RPMI7951 (cell line): ENCODE measurements at places on chromosomes 1 and 21. TPM values are rescaled to one million over a fixed set of nuclear protein-coding genes. Genes with fewer than 3 reads are reported as not detected.

HPCAL4 gene
- total RNA-seq: 0.10 and 0.12 TPM in 2 replicates

DNA sequence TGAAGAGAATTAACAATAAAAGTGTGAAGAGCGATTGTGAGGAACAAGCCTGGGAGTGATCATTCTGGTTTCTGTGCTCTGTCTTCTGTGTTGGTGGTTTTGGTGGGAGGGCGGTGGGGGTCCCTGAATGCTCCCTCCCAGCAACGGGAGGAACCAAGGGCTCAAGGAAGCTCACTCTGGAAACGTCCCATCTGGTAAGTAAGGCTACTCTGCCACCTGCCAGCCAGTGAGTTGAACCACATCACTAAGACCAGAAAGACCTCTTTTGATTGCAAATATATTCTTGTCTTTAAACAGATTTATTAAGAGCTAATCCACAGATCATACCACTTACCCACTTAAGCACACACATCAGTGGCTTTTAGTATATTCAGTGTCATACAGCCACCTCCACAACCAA is 125.0 kb downstream of the PRDM2 start:
- DNase-seq: no peak

SHISAL2A gene
- total RNA-seq: not detected in 2 replicates

- peak; percentile 54 for DNase-seq
Observed at GRCh38 chr1:153775458-153776327, 486 bp downstream of the SLC27A3 start.

DNA sequence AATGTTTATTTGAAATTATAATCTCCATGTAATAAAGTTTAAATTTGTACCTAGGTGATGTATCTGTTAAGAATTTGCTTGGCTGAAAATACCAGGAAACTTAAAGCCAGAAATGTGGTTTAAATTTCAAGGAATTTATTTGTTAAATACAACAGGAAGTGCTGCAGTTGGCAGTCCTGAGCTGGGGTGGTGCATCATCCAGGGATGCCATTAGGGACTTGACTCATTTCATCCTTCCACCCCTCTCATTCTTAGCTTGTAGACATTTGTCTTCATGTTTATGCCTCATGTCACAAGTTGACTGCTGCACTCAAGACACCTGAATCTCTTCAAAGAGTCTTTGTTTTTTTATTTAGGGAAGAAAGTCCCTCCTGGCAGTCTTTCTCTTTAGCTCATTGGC is 175.9 kb downstream of the LHX8 start:
- DNase-seq: peak; percentile 2
